ENCODE measurements at places on chromosomes 1 and 21.

- DNase-seq: no peak
- H3K27ac ChIP-seq: no peak overlapping the region
- H3K27me3 ChIP-seq: peaks cover 5% of the 10 kb centered on the region
- no peak overlapping the region for H3K4me3 ChIP-seq
- peaks cover 3% of the 10 kb centered on the region for H3K4me1 ChIP-seq
- H3K36me3 ChIP-seq: no peaks in the 10 kb centered on the region
These were observed 30.5 kb downstream of the ENO1 start for GRCh38 chr1:8847990-8848389.

- peaks cover 15% of the 10 kb centered on the region for H3K27me3 ChIP-seq
- H3K4me3 ChIP-seq: no peak overlapping the region
- H3K27ac ChIP-seq: no peak overlapping the region
- no peak for DNase-seq
- H3K4me1 ChIP-seq: peaks cover 5% of the 10 kb centered on the region
These were observed 9.3 kb downstream of the MYBPH start for GRCh38 chr1:203166192-203166940.

DNA sequence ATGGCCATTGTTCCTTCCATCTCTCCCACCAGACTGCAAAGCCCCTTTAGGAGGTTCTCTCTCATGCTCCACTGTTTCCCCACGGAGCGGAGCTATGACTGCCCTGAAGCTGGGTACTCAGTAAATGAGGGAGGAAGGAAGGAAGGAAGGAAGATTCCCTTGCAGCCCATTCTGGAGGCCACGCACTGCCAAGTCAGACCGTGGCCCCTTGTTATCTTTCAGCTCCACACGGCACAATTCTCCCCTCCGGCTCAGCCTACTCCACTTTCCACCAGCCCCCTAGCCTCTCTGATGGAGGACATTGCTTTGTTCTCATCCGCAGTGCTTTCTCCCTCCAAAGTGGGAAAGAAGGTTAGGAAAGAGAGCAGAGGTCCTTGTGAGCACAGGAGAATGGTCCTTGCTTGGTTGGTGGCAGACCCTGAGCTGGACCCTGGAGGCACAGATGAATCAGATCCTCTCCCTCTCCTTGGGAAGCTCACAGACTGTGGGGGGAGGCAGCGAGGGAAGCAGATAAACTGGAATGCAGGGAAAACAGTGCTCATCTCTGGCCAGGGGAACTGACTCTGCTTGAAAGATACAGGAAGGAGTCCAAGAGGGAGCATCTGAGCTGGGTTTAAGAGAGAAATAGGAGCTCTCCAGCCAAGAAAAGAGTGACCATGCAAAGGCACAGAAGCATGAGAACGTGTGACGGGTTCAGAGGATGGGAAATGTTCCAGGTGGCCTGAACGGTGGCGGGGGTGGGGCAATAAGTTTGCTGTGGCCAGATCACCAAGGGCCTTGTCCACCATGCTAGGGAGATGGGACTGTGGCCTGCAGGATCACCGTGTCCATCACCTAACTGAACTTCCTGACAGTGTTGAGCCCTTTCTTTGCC is 52.6 kb downstream of the GLIS1 start:
- H3K27ac ChIP-seq: no peak overlapping the region
- H3K27me3 ChIP-seq: peaks cover 30% of the 10 kb centered on the region
- no peaks in the 10 kb centered on the region for H3K36me3 ChIP-seq
- DNase-seq: no peak
- no peak overlapping the region for H3K4me3 ChIP-seq

- H3K4me1 ChIP-seq: peaks cover 38% of the 10 kb centered on the region
- peaks cover 20% of the 10 kb centered on the region for H3K36me3 ChIP-seq
- no peaks in the 10 kb centered on the region for H3K27me3 ChIP-seq
- peak overlapping the region; percentile 23 for H3K4me3 ChIP-seq
- no peak for DNase-seq
These were observed 56.9 kb downstream of the SLC45A1 start for GRCh38 chr1:8374812-8375211.

DNA sequence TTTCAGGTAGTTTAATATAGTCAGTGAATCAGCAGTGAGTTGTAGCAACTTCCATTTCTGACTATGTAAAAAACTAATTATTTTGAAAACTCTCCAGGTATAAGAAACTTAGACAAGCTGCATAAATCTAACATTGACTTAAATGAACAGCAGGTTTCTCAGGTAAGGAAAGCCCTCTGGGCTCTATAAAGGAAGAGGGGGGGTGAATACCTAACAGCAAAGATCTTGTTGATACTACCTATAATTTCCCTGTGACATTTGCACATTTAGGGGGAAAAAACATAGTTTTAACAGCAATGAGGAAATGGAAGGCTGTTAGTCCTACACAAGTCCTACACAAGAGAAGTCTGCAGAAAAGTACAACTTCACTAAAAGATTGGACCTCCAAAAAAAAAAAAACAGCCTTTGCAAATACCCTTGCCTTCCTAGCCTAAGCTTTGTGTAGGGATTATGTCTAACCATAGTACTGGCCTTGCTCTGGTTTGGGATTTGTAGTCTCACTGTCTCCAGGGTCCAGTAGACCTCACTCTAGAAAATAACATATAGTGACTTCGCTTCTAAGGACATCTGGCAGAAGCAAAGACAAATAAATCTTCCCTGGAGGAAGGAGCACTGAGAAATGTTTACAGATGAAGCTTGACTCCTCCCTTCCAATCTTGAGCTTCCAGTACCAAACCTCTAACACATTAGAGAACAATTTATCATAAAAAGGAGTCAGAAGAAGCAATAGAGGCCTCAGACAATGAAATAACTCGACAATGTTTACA is 459.8 kb downstream of the DSCAM start:
- H3K27ac ChIP-seq: no peak overlapping the region
- H3K4me3 ChIP-seq: no peak overlapping the region
- H3K36me3 ChIP-seq: no peaks in the 10 kb centered on the region
- H3K4me1 ChIP-seq: peaks cover 5% of the 10 kb centered on the region
- DNase-seq: no peak

- H3K27me3 ChIP-seq: peaks cover 19% of the 10 kb centered on the region
- DNase-seq: no peak
- H3K4me3 ChIP-seq: no peak overlapping the region
- H3K36me3 ChIP-seq: no peaks in the 10 kb centered on the region
These were observed 46.2 kb upstream of the ZC3H11B start for GRCh38 chr1:219659005-219659600.

DNA sequence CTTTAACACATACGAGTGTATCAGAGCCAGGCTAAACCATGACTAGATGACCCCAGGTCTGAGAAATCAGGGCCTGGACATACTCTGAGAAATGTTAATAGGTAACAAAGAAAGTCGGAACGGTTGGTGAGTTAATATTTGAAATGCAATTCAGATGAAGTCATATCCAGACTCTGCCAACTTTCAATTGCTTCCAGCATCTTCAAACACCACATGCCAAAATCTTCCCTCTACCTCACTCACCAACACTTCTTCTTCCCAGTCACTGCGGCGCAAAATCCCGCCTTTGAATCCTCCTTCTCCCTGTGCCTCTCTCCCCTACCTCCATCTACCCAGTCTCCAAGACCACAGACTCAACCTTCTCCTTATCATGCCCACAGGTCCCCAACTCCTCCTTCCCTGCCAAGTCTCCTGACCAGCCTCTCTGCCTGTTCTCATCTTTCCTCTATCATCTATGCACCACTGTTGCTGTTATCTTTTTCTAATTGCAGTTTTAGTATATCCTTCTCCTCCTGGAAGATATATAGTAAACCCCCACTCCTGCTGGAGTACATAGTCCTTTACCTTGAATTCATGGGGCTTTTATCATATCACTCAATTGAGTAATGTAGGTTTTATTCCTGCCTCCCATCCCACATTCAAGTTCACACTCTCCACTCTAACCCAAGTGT is 41.3 kb downstream of the ZBTB18 start:
- H3K4me3 ChIP-seq: no peak overlapping the region
- no peaks in the 10 kb centered on the region for H3K36me3 ChIP-seq
- H3K27ac ChIP-seq: no peak overlapping the region
- DNase-seq: no peak

DNA sequence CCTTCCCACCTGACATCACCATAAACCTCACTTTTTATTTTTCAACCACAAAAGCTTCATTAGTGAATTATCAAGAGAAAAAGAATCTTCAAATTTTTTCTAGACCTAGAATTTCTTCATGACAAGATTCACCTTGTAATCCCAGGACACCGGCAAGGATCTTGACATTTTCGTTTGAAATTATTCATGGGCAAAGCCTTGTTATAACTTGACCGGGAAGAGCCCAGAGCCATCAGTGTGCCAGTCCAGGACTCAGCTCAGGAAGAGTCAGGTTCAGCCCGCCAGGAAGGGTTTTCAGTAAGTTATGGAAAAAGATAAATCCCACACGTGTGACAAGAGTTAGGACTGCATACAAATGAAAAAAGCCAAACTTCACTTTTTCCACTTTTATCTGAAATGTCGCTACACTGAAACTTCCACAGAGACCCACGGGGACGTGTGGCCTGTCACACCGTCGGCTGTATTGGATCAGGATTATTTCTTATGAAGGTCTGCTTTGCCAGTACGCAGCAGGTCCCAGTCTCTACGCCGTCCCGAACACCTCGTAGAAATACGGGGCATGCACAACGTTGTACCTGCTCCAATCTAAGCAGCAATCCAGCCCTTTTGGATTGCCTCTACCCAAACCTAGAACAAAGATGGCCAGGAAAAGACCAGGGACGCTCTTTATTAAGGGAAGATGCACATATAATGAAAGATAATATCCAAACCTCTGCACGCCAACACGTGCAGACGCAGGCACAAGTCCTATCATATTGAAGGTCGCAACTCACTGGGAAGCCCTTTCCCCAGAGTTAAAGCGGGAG is 916 bp downstream of the F3 start:
- no peak overlapping the region for H3K27ac ChIP-seq
- H3K4me3 ChIP-seq: peak overlapping the region; percentile 74
- peaks cover 11% of the 10 kb centered on the region for H3K4me1 ChIP-seq
- DNase-seq: no peak
- H3K27me3 ChIP-seq: peaks cover 55% of the 10 kb centered on the region

GRCh38 chr1:21687081-21687529 is 17.9 kb upstream of the RAP1GAP start:
- no peak overlapping the region for H3K4me3 ChIP-seq
- no peaks in the 10 kb centered on the region for H3K4me1 ChIP-seq
- no peak for DNase-seq

GRCh38 chr1:239817276-239817675 is 274.4 kb upstream of the FMN2 start:
- no peak overlapping the region for H3K4me3 ChIP-seq
- H3K27ac ChIP-seq: no peak overlapping the region
- H3K27me3 ChIP-seq: no peaks in the 10 kb centered on the region
- H3K36me3 ChIP-seq: no peaks in the 10 kb centered on the region
- peaks cover under 1% of the 10 kb centered on the region for H3K4me1 ChIP-seq
- no peak for DNase-seq

- H3K4me3 ChIP-seq: peak overlapping the region; percentile 91
- peaks cover 49% of the 10 kb centered on the region for H3K4me1 ChIP-seq
- peaks cover 7% of the 10 kb centered on the region for H3K36me3 ChIP-seq
- no peak for DNase-seq
These were observed 7.7 kb upstream of the MPZL1 start for GRCh38 chr1:167714098-167714438.

GRCh38 chr1:217014066-217014465 is 290.8 kb upstream of the ESRRG start:
- H3K36me3 ChIP-seq: no peaks in the 10 kb centered on the region
- no peak for DNase-seq
- no peak overlapping the region for H3K4me3 ChIP-seq
- H3K27me3 ChIP-seq: no peaks in the 10 kb centered on the region
- H3K27ac ChIP-seq: no peak overlapping the region

GRCh38 chr1:156815961-156816422 is 656 bp downstream of the SH2D2A start:
- H3K36me3 ChIP-seq: peaks cover 17% of the 10 kb centered on the region
- H3K27ac ChIP-seq: peak overlapping the region; percentile 94
- H3K27me3 ChIP-seq: peaks cover 31% of the 10 kb centered on the region
- no peak for DNase-seq

- no peak for DNase-seq
- H3K4me3 ChIP-seq: no peak overlapping the region
- peaks cover 21% of the 10 kb centered on the region for H3K4me1 ChIP-seq
These were observed 5.0 kb downstream of the IGSF21 start for GRCh38 chr1:18112611-18113010.

DNA sequence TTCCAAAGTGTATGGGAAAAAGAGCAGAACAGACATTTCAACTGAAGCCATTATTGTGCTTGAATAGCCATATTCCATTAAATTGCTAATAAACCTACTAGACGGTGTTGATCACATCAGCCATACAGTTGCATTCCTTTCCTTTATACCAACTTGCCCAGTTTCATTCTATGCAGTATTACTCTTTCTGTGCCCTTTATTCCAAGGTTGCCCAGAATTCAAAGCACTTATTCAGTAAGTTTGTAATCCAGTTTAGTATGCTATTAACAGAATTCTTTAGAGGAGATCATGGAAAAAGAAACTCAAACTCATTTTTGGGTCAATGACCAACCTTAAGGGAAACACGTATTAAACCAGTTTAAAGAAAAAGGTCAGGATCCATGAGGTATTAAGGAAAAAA is 89.5 kb downstream of the DDAH1 start:
- no peaks in the 10 kb centered on the region for H3K27me3 ChIP-seq
- peaks cover 6% of the 10 kb centered on the region for H3K4me1 ChIP-seq
- no peak overlapping the region for H3K4me3 ChIP-seq

DNA sequence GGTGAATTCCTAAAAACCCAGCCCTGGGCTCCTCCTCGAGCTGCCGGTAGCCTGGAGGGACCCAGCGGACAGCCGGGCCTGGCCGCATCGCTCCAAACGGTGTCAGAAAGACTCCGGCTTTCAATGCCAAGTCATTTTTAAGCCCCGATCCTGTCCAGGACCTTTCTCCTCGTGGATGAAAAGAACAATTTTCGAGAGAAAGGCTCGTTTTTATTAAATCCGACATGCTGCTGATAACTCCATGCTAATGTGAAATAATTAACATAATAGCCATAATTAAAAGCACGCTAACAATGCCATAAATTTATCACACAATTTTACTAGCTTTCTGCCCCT is 4.6 kb upstream of the FOXD3 start:
- DNase-seq: no peak
- peak overlapping the region; percentile 49 for H3K27ac ChIP-seq
- peaks cover 13% of the 10 kb centered on the region for H3K36me3 ChIP-seq
- H3K4me1 ChIP-seq: peaks cover 44% of the 10 kb centered on the region

GRCh38 chr1:78297836-78298235 is 192.9 kb upstream of the PTGFR start:
- H3K27me3 ChIP-seq: no peaks in the 10 kb centered on the region
- H3K27ac ChIP-seq: no peak overlapping the region
- no peaks in the 10 kb centered on the region for H3K36me3 ChIP-seq
- H3K4me1 ChIP-seq: no peaks in the 10 kb centered on the region
- no peak for DNase-seq

DNA sequence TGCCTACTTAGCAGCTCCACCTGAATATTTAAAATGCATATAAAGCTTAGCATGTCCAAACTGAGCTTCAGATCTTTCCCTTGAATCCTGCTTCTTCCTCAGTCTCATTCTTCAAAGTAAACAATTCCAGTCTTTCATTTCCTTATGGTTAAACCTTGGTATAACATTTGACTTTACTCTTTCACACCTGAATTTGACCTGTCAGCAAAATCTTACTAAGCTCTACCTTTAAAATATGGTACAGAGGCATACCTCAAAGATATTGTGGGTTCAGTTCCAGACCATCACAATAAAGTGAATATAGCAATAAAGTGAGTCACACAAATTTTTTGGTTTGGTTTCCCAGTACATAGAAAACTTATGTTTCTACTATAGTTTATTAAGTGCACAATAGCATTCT is 42.5 kb upstream of the RNF11 start:
- H3K4me1 ChIP-seq: no peaks in the 10 kb centered on the region
- H3K36me3 ChIP-seq: no peaks in the 10 kb centered on the region
- no peak overlapping the region for H3K27ac ChIP-seq
- no peaks in the 10 kb centered on the region for H3K27me3 ChIP-seq

All from stimulated activated naive B cell treated with anti-CD40 and anti-IgM and Interleukin-4, amounts not matched to agents 10 μg/mL and 1 μg/mL and 100 μg/mL, for 72 hours (primary cell).